ENCODE measurements at places on chromosomes 5 and 9.

GRCh38 chr9:13352451-13352979, 73.0 kb upstream of the MPDZ start:
- DNase-seq, result no peak

DNA sequence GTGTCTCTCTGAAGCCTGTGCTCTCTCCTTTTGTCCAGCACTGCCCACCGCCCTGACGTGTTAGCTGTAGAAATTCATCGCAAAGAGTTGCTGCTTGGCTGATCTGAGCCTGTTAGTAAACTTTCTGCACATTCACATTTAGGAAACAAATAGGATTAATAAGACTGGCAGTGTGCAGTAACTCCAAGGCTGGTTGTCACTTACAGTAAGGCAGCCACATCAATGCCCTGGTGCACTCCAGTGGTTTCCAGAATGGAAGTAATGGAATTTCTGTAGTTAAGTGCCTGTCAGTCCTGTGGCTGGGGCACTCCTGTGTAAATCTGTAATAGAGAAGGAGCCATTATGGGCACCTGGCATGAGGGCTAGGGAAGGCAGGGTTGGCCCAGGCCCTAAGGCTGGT, 70.6 kb downstream of the DOCK2 start:
- DNase-seq, result no peak

DNA sequence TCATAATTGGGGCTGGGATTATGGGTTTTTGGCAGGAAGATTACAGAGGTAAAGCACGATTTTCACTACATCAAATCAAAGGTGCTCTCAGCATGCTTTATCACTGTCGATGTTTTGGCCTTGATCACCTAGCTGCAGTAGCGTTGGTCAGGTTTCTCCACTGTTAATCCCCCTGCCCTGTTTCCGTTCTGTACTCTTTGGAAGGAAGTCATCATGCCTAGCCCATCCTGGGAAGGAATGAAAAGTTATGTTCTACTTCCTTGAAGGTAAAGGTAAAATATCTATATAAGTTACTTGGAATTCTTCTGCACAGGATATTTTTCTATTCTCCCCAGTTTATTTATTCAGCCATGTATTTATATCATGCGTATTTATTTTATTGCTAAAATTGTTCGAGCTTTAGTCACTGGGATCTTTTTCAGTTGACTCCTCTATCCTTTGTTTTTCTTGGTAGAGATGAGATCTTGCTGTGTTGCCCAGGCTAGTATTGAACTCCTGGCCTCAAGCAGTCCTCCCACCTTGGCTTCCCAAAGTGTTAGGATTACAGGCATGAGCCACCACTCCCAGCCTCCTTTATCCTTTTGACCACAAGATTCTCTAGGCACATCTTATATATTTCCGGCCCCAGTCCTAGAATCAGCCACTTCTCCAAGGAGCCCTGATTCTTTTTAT, 25.3 kb downstream of the FAF2 start:
- DNase-seq, result no peak

- DNase-seq, result no peak
Measured at GRCh38 chr9:6089300-6089699, 73.9 kb upstream of the RANBP6 start.

DNA sequence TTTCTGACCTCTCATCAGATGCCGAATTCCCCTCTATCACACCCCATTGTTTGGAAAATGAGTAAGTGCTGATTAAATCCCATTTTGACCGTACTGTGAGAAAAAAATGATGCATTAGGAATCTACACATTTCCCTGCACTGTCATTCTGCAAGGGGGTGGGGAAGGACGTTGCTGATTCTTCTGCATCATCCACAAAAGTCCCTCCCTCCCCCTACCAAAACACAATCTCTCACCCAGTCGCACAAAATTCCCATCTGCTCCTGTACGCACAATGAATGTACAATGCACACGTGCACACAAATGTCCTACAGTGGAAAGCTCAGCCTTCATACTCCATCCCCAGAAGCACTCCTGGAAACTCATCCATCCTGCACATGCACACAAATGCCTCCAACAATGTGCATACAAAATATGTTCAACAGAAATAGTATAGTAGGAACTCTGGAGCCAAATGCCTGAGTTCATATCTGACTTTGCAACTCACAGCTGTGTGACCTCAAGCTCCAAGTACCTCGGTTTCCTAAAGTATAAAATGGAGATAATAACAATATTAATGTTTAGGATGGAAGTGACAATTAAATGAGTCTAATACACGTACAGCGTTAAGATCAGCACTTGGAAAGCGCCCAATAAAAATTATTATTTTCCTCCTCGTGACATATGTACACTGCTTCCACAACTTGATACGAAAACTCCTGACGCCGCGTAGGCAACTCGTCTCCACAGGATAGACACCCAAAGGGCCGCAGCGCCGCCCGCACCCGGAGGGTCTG, 809 bp downstream of the TNIP1 start:
- no peak for DNase-seq

- peak; percentile 70 for DNase-seq
Measured at GRCh38 chr9:16135968-16136367, 583.1 kb downstream of the CCDC171 start.

DNA sequence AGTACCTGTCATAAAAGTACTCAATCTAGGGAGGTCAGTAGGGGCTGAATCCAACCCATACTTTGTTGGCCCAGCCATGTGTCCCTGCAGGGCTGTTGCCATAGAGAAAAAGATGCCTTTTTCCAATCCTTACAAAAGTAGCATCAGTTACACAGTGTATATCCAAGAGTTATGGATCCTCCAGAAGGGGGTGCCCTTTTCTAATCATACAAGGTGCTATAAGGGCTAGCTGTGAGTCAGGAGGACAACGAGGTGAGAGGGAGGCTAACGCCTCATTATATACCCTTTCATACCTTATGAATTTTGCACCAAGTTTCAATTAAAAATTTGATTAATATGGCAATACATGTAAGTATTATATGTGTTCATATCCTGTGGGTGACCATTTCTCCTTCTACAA, 4.8 kb downstream of the KIAA0825 start:
- no peak for DNase-seq

DNA sequence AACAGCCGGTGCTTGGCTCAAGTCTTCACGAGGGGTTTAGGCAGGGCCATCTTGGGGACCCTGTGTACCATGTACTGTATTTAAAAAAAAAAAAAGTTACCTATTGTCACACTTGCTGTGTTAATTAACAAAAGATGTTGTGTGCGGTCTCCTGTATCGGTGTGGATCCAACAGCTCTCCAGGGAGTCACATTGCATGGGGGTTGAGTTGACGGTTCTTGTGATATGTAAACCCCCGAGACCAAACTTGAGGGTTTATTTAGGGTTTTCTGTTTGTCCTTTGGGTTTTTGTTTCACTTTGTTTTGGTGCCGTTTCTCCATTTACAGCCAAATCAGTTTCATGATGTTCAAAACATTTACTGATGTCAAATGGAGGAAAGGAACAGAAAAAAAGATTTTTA, 22.2 kb downstream of the AMBP start:
- DNase-seq, result no peak

DNA sequence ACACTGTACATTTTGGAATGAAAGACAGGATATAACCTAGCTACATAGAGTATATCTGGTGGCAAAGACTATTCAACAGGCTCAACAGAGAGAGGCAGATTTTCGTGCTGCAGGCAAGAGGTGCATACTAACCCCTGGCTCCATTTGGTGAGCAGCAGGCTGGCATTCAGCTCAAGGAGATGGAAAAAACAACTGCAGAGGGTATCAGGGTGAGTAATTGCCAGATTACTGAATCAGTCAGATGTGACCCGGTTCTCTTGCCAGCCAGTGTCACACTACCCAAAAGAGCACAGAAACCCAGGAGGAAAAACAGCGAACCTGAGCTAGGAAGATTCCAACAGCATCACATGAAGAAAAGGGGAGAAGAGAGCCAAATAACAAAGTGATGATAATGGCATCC, 130.4 kb upstream of the PRLR start:
- no peak for DNase-seq

- no peak for DNase-seq
Measured at GRCh38 chr5:4233671-4234070, 638.0 kb downstream of the IRX1 start.

DNA sequence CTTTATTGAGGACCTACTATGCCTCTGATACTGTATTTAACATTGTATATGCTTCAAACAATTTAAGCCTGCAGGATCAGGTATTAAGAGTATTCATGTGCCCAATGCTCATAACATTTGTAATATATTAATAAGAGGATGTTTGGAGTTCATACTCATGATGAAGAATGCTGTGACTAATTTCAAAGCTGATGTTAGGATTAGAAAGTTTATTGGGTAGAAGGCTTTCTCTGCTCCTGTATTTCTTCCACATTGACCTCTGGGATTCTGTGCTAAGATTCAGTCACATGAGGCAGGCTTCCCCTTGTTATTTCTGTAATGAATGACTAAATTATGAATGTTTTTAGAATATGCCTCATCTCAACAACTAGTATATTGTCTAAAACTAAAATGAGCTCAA, 456.4 kb downstream of the NFIB start:
- no peak for DNase-seq

GRCh38 chr9:94853887-94854286, 127.4 kb downstream of the AOPEP start:
- no peak for DNase-seq

- no peak for DNase-seq
Measured at GRCh38 chr5:1827025-1827885, 26.0 kb downstream of the NDUFS6 start.

- no peak for DNase-seq
Measured at GRCh38 chr9:116383936-116384335, 230.3 kb downstream of the PAPPA start.

- DNase-seq, result no peak
Measured at GRCh38 chr5:181190711-181191525, 14.1 kb downstream of the TRIM7 start.

GRCh38 chr5:68372161-68372560, 156.6 kb downstream of the PIK3R1 start:
- DNase-seq, result no peak

DNA sequence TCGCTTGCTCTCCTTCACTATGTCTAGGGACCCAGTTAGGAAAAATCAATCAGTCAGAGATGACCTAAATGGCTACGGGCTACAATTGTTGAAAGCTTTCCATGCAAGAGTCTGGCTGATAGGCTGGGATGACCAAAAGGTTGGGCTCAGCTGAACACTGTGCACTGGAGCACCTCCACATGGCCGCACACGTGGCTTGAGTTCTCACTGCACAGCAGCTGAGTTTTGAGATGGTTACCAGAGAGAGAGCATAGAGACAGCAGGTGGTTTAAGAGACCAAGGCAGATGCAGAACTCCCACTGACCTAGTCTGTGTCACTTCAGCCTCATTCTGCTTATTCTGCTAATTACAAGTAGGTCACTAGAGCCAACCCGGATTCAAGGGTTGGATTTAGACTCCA, 2354.8 kb upstream of the C9orf72 start:
- no peak for DNase-seq

GRCh38 chr9:7960320-7961050, 160.9 kb upstream of the DMAC1 start:
- no peak for DNase-seq

GRCh38 chr5:36722900-36723299, 116.5 kb downstream of the SLC1A3 start:
- no peak for DNase-seq

GRCh38 chr5:19728571-19728970, 259.4 kb downstream of the CDH18 start:
- no peak for DNase-seq

DNA sequence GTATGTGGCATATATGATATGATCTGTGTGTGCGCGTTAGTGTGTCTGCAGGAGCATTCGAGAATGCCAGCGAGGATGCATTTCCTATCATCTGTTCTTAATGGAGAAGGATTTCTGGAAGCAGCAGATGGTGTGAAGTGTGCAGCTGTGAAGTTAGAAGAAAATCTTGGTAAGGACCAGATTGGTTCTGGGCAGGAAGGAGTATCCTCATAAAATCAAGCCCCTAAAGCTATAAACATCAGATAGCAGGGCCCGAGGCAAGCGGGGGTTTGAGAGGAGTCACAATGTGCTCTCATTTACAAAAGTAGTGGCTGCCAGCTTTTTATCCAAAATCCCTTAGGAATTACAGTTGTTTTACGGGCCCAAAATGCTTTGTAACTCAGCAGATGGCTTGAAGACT, 40.0 kb downstream of the DAPK1 start:
- DNase-seq, result no peak

- DNase-seq, result no peak
Measured at GRCh38 chr9:22052376-22052945, 43.4 kb upstream of the CDKN2B start.

- peak; percentile 89 for DNase-seq
Measured at GRCh38 chr5:142215915-142216681, 107.5 kb downstream of the NDFIP1 start.

GRCh38 chr5:175520321-175520720, 42.0 kb downstream of the SFXN1 start:
- no peak for DNase-seq

- no peak for DNase-seq
Measured at GRCh38 chr5:867300-867870, 16.6 kb upstream of the ZDHHC11 start.

- DNase-seq, result peak; percentile 27
Measured at GRCh38 chr9:129408535-129409215, 212.2 kb downstream of the C9orf50 start.

- DNase-seq, result no peak
Measured at GRCh38 chr5:129746876-129747275, 1.0 kb upstream of the MINAR2 start.

DNA sequence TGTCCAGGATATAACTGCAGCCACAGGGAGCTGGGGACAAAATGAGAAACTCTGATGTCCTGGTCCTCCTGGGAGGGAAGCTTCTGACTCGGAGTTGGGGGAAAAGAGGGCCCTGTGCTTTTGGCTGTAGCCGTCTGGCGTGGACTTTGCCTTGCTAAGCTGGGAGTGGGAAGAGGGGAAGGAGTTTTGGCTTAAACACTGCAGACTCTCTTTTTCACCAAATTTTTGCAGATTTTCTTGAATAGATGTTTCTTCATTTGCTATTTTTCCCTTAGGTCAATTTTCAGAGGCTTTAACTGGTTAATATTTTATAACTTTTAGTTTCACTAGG, 15.7 kb upstream of the MAT2B start:
- DNase-seq, result no peak

DNA sequence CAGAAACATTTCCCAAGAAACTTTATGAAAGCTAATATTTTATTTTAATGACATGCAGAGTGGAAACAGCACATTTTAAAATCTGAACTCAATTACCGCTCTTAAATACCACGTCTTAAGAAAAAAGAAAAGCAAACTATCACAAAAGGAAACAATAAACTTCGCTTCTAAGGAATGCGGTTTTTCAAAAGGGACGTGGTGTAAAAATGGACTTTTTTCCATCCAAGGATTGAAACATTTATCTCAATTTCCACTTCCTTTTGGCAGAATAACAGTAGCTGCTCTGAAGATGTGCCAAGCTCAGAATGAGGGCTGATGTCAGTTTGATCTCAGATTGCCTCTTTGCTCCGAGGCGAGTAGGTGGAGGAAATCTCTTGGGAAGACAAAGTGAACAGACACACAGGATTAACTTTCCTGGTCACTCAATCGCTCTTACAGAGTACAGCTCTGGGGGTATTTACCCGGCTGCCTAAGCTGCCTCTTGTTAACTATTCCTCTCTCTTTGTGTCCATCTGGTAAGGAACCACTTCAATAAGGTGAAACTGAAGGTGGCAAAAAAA, 158.5 kb downstream of the TRPM6 start:
- no peak for DNase-seq
